ENCODE measurements at places on chromosomes 12 and 14. TPM values are rescaled to one million over a fixed set of nuclear protein-coding genes. Genes with fewer than 3 reads are reported as not detected.

Gene EIF2S3B
- 0.73 TPM for total RNA-seq

Gene SPX
- total RNA-seq = 0.39 TPM

Gene PPP4R4
- total RNA-seq = not detected

Gene RPGRIP1
- total RNA-seq = 0.86 TPM

Gene OVCH1
- not detected for total RNA-seq

Gene CLEC4D
- not detected for total RNA-seq

GRCh38 chr14:39875028-39875427 is 442.8 kb upstream of the FBXO33 start:
- no peaks in the 10 kb centered on the region for H3K27me3 ChIP-seq
- DNase-seq = no peak
- H3K36me3 ChIP-seq = no peaks in the 10 kb centered on the region
- no peaks in the 10 kb centered on the region for H3K4me1 ChIP-seq
- no peak overlapping the region for H3K4me3 ChIP-seq

DNA sequence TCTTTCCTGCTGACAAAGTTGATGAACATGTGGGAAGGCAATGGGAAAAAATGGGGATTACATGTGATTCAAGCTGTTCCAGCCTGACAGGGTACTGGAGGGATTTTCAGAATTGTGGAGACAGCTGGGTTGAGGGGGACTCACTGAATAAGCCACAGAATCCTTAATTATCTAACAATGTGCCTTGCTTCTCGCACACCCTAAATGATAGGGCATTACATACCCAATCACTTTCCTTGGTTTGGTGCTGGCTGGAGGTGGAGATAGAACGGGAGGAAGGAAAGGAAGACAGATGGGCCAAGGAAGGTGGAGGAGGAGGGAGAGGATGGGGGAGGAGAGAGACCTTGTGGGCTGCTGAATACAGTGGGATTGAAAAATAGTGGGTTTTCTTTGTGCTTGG is 20.7 kb downstream of the PELI2 start:
- H3K36me3 ChIP-seq = no peaks in the 10 kb centered on the region
- H3K4me3 ChIP-seq = no peak overlapping the region
- no peaks in the 10 kb centered on the region for H3K4me1 ChIP-seq
- no peak overlapping the region for H3K27ac ChIP-seq
- no peak for DNase-seq

- peak overlapping the region; percentile 26 for H3K4me3 ChIP-seq
- H3K27me3 ChIP-seq = no peaks in the 10 kb centered on the region
- H3K27ac ChIP-seq = peak overlapping the region; percentile 72
These were observed 126.6 kb downstream of the CHST11 start for GRCh38 chr12:104583301-104583700.

GRCh38 chr12:75900781-75901254 is 130.8 kb downstream of the PHLDA1 start:
- no peaks in the 10 kb centered on the region for H3K36me3 ChIP-seq
- no peak overlapping the region for H3K27ac ChIP-seq
- H3K4me3 ChIP-seq = no peak overlapping the region
- peaks cover 6% of the 10 kb centered on the region for H3K27me3 ChIP-seq
- DNase-seq = no peak

- H3K4me3 ChIP-seq = no peak overlapping the region
- no peak overlapping the region for H3K27ac ChIP-seq
- H3K27me3 ChIP-seq = no peaks in the 10 kb centered on the region
- H3K36me3 ChIP-seq = no peaks in the 10 kb centered on the region
- no peak for DNase-seq
These were observed 26.3 kb downstream of the EML1 start for GRCh38 chr14:99819514-99819913.

DNA sequence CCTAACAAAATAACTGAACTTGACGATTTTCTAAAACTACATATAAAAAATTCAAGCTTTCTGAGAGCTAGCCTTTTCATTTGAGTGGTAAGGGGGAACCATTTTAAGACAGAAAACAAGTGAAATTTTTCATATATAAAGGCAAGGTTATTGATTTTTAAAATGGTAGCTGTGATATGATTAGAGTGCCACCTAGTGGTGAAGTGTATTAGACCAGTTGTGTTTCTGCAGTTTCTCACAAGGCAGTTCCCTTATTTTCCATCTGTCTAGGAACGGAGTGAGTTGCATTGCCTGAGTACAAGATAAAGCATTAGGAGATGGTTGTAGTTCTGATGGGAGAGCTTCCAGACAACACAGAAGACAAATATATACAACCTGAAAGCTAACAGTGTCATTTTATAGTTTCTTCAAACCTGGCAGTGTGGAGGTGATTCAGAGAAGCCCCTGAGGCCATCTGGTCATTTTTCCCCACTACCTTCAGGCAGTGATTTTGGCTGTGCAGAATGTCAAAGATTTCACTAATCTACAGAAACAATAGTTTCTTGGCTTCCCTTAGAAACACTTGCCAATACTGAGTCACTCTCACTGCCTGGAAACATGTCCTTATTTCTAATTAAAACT is 180.8 kb downstream of the C12orf50 start:
- DNase-seq = peak; percentile 64
- no peaks in the 10 kb centered on the region for H3K4me1 ChIP-seq

DNA sequence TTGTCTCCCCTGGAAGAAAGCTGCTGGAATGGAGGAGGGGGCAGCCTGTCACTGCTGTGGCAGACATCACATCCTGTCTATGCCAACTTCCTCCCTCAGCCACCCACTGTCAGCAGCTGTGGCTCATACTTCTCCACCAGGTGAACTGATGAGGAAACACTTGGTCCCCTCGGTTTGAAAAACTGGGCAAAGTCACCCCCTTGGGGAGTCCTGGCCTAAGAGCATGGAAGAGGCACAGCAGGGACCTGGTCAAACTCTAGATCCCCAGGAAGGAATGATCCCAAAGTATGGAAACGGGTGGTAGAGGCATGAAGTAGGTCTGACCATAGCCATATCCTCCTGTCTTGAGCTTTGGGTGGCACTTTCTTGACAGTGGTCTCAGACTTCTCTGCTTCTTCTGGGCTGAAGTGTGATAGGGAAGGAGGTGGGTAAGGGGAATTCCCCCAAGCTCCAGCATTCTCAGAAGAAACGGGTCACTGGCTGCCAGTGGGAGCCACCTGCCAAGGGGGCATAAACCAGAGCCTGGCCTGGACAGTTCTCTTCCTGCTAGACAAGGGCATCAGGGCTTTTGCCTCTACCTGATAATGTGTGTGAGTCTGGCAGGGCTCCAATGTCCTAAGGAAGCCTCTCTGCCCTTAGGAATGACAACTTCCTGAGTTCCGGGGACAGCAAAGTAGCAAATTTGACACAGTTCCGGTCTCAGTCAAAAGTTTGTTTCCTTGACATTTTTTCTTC is 36.0 kb downstream of the FMNL3 start:
- H3K4me3 ChIP-seq = no peak overlapping the region
- H3K27me3 ChIP-seq = no peaks in the 10 kb centered on the region
- peak; percentile 80 for DNase-seq
- peak overlapping the region; percentile 92 for H3K27ac ChIP-seq
- peaks cover 3% of the 10 kb centered on the region for H3K36me3 ChIP-seq

DNA sequence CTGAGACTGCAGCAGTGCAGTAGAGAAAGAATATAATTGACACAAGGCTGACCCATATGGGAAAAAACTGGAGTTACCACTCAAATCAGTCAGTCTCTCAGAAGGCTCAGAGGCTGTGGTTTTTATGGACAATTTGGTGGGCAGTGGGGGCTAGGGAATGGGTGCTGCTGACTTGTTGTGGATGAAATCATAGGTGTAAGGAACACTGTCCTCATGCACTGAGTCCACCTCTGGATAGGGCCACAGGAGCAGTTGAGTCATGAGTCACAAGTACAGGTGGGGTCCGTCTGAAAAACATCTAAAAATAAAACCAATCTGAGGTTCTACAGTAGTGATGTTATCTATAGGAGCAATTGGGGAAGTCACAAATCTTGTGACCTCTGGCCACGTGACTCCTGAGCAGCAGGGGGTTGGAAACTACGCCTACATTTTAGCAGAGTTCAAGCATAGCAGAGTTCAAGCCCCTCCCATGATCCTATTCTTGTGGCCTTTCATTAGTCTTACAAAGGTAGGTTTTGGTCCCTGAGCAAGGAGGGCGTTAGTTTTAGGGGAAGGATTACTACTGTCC is 18.1 kb upstream of the SGPP1 start:
- H3K27ac ChIP-seq = peak overlapping the region; percentile 94
- peak; percentile 87 for DNase-seq
- no peaks in the 10 kb centered on the region for H3K36me3 ChIP-seq
- no peaks in the 10 kb centered on the region for H3K27me3 ChIP-seq

DNA sequence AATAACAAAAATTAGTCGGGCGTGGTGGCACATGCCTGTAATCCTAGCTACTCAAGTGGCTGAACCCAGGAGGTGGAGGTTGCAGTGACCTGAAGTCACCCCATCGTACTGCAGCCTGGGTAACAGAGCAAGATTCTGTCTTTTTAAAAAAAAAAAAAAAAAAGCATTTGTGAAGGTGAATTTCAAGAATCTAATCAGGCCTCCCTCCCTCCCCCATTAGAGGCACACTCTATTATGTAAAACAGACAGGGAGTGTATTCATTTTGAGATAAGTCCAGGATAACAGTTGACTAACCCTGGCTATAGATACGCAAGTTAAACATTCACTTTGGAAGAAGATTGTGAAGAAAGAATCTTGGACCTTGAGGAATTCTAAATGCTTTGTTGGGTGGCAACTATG is 2.9 kb downstream of the RESF1 start:
- H3K27me3 ChIP-seq = no peaks in the 10 kb centered on the region
- no peak overlapping the region for H3K27ac ChIP-seq
- DNase-seq = no peak
- H3K36me3 ChIP-seq = peaks cover 3% of the 10 kb centered on the region
- peaks cover 70% of the 10 kb centered on the region for H3K4me1 ChIP-seq
- no peak overlapping the region for H3K4me3 ChIP-seq

GRCh38 chr12:107328442-107329133 is 235.2 kb upstream of the CRY1 start:
- H3K27ac ChIP-seq = no peak overlapping the region
- DNase-seq = no peak
- H3K4me1 ChIP-seq = no peaks in the 10 kb centered on the region
- peaks cover 40% of the 10 kb centered on the region for H3K27me3 ChIP-seq
- H3K4me3 ChIP-seq = no peak overlapping the region

DNA sequence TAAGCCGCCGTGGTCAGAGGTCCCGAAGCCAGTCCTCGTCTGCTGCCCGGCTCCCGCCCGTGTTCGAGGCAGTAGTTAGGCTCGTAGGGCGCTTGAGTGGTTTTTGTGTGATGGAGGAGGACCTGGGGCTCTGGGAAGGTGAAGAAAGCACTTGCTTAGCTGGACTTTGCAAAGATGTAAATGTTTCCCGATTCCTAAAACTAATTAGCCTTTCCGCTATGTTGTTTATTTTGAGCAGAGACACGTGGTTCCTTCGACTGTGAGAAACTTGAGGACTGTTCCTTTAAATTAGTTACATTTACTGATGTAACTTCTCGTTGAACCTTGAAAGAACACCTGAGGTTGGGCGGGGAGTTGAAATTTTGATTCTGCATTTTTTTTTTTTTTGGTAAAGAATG is 33.9 kb downstream of the MIA2 start:
- H3K27ac ChIP-seq = peak overlapping the region; percentile 100
- peak overlapping the region; percentile 89 for H3K4me3 ChIP-seq
- no peak for DNase-seq
- H3K36me3 ChIP-seq = no peaks in the 10 kb centered on the region
- no peaks in the 10 kb centered on the region for H3K27me3 ChIP-seq

DNA sequence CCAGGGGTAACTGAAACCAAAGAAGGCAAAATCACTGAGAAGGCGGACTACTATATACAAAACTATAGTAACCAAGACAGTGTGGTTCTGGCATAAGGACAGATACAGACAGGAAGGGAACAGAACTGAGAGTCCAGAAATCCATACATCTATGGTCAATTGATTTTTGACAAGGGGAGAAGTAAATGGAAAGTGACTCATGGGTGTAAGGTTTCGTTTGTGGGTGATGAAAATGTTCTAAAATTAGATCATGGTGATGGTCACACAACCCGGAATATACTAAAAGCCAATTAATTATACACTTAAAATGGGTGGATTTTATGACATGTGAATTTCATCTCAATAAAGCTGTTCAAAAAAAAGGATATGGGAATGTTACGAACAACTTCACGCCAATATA is 18.7 kb downstream of the ANGEL1 start:
- H3K4me3 ChIP-seq = no peak overlapping the region
- no peaks in the 10 kb centered on the region for H3K4me1 ChIP-seq
- no peaks in the 10 kb centered on the region for H3K27me3 ChIP-seq
- peaks cover 6% of the 10 kb centered on the region for H3K36me3 ChIP-seq

GRCh38 chr14:48008646-48009045 is 333.2 kb upstream of the MDGA2 start:
- no peak for DNase-seq
- no peak overlapping the region for H3K4me3 ChIP-seq
- H3K4me1 ChIP-seq = no peaks in the 10 kb centered on the region
- H3K36me3 ChIP-seq = no peaks in the 10 kb centered on the region
- H3K27me3 ChIP-seq = no peaks in the 10 kb centered on the region
- H3K27ac ChIP-seq = no peak overlapping the region

DNA sequence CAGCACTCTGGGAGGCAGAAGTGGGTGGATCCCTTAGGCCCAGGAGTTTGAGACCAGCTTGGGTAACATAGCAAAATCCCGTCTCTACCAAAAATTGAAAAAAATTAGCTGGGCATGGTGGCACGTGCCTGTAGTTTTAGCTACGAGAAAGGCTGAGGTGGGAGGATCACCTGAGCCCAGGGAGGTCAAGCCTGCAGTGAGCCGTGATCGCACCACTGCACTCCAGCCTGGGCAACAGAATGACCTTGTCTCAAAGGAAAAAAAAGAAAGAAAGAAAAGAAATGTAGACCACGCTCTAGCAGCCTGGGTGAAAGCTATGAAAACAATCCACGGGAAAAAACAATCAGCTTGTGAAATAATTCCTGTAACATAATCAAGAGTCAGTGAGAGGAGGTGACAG is 29.0 kb downstream of the SARNP start:
- H3K27me3 ChIP-seq = no peaks in the 10 kb centered on the region
- H3K4me3 ChIP-seq = no peak overlapping the region
- DNase-seq = no peak
- no peaks in the 10 kb centered on the region for H3K4me1 ChIP-seq

DNA sequence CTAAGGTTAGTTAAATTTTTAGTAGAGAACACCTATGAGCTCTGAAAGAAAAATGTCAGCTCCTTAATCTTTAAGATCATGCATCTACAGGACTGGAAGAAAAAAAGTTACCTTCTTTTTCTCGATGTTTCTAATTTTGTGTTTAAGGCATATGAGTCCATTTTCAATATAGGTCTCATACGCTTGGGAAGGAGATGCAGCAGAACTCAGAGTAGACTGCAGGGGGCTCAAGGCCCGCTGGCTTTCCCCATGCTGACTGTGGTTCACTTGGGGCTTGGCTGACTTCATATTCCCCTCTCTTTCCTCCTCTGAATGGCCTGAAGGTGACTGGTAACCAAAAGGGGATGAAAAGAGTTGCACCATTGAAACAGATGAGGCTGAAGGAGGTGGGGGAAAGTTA is 1.5 kb downstream of the CAPRIN2 start:
- no peak overlapping the region for H3K27ac ChIP-seq
- peak; percentile 26 for DNase-seq
- no peak overlapping the region for H3K4me3 ChIP-seq
- H3K4me1 ChIP-seq = peaks cover 14% of the 10 kb centered on the region

Measured in B cell (primary cell).